ENCODE measurements at places on chromosomes 7 and 10.
A peak's percentile ranks its signal among the peaks of the same experiment; 100 is the strongest.

- no peak for DNase-seq
Measured at GRCh38 chr7:102973096-102973802, 60.4 kb downstream of the LRRC17 start.

GRCh38 chr10:28580825-28581224, 47.9 kb downstream of the WAC start:
- DNase-seq: no peak

GRCh38 chr10:114042895-114043531, 653 bp upstream of the ADRB1 start:
- peak; percentile 72 for DNase-seq

DNA sequence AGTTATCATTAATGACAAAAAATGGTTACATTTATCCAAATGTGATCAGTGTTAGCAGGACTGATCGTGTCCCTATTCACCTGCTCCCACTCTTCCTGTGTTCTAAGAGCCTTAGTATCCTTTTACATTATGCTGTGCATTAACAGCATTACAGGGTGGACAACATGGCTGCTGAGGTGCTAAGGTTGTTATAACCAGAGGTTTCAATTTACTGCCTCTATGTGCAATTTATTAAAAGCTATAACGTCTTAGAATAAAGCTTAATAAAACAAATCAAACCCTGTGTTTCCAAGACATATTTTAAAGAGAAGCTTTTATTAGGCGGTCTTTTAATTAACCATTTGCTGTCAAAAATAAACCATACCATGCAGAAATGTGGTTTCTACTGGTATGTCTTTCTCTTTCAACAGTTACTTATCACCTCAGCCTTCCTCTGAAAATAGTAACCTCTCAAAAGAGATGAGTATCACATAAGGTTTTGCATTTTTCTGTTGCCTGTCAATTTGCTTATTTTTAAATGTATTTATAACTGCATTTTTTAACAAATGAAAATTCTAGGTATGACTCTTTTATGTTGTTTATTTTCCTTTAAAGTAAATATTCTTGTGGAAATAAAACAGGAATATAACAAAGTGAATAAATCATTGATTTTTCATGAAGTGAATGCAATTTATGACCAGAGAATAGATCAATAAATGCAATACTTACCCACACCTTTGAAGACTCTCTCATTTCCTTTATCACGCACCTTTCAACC, 849.8 kb upstream of the SORCS1 start:
- DNase-seq: no peak

DNA sequence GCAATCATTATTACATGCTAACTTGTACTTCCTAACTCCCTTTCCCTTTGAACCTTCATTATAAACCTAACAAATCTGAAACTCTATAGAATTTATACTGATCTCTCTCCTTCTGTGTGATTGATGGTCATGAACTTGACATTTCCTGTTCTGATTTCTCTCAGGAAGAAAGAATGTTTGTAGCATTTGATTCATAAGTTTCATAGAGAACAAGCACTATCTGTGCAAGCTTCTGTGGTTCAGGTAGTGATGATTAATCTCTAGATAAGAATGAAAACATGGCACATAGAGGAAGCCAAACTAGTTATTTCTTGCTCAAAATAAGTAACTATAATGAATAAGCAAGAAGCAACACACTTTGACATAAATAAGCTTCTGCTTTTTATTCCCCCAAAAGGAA, 34.2 kb downstream of the TFPI2 start:
- DNase-seq: no peak

GRCh38 chr10:93771354-93771753, 13.6 kb downstream of the LGI1 start:
- DNase-seq: no peak

DNA sequence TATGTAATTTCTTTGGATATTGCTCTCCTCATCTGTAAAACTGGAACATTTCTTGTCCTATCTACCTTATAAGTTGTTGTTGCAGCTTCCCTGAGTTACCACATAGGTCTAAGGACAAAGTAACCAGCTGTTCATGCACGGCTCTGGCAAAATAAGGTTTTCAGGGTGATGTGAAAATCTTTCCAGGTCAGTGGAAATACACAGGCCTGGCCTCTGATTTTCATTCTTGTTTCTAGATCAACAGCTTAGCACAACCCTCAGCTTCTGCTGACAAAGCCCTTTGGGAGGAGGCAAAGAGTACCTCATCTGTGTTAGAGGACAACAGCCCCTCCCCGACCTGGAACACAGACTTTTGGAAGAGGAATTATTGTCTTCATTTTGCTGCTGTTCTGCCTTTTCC, 117.5 kb upstream of the AGK start:
- DNase-seq: no peak

DNA sequence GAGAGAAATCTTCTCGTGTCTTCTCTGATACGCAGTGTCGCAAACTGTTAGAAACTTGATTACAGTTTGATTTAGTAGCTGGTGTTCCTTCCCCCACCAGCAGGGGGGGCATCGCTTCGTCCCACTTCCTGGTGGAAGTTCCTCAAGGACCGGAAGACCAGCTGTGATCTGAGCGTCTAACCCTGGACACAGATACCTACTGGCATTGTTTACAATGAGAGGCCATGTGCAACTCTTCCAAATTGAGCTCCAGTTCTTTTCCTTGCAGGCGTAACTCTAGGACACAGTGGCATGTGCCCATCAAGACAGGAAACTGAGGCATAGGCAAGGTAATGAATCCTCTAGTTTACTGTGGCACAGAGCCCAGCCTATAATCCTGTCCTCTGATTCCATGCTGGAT, 219.0 kb downstream of the CCDC3 start:
- DNase-seq: peak; percentile 76

DNA sequence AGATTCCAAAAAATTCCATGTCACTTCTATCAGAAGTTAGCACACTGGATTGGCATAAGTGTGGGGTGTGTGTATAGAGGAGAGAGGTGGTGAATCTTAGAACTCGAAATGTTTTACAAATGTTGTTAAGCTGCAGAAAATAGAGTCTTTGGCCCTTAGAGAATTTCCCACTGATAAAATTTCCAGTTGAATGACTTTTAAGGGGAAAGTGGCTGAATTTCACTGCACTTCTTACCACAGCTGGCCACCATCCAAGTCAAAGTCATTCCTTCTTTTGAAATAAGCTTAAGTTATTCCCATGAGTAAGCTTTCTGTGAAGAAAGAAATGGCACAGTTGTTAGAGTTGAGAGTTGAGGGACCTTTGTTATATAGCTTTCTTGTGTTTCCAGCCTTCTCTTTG, 13.9 kb downstream of the VCL start:
- no peak for DNase-seq

DNA sequence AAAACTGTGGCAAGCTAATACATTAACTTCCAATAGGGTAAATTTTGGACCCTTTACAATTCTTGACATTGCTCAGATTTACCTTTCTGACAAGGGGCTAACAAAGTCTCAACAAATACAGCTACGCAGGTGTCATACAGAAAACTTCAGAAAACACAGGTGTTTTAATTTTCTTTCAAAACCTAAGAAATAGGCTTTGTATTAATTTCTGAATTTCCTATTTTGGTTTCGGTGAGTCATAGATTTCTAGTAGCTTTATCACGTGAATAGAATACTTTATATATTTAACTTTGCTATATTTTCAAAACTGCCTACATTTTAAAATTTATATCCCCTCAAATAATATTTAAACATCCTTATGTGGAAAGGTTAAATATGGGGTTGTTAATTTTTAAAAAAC, 215.3 kb downstream of the DGKB start:
- DNase-seq: no peak

- DNase-seq: no peak
Measured at GRCh38 chr7:31108097-31108657, 56.1 kb downstream of the ADCYAP1R1 start.

DNA sequence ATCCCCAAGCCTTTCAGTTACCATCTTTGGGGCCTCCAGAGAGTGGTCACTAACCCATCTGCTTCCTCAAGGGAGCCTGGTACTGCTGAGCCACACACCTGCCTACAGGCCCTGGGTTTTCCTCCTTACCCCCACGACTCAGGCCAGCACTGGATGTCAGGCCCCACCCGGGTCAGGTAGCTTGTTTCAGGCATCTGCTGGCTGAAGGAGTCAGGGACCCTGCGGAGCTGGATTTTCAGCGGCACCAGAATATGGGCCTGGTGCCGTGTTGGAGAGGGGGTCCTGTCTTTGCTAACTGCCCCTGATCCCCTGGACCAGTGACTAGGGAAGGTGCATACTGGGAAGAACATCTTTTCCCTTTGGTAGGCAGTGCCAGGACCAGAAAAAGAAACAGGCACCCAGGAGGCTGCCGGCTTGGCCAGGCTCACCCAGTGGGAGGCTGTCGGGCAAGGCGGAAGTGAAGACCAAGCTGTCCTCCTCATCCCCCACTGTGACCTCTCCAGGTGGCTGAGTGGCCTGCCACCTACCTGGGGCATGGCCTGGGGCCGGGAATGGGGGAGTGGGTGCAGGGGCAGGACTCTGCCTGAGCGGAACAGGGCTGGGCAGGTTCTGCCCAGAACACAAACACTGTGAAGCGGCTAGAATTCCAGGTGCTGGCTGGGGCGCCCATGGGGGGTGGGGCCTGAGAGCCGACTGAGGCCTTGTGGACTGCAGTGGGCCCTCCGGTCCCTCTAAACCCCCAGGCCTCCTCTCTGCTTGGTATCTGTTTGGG, 12.4 kb upstream of the SAMD8 start:
- DNase-seq: no peak

DNA sequence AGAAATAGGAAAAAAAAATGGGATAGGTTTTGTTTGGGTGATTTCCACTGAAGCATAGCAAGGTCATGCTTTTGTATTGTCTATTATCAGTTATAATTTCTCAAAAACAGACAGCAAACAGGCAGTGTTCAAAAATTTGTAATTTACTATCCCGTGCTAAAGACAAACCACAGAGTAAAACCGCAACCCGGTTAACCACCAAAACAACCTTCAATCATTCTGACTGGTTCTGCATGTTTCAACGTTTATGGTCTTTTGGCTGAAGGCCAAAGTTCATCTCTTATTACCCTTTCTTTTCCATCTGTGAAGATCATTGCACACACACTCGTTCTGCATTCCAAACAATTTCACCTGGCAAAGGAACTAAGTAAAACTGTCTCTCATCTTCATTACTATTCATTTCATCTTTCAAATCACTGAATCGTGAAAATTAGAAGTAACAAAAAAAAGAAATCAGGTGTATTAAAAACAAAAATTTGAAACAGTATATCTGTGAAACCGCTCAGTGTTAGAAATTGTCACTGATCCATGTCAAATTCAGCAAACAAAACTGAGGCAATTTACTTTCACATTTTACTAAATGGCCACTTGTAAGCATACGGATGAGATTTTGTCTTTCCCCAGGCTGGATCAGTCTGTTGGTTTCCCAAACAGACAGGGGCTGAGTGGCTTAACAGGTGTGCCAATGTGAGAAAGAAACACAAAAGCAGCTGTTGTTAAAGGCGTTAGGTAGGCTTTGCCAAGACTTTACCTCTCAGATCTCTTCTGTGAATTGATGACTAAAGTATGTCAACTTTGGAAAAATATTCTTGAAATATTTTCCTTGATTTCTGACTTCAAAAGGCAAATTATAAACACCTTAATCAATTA, 539.6 kb downstream of the CNTNAP2 start:
- peak; percentile 70 for DNase-seq

GRCh38 chr10:106508950-106509349, 655.6 kb downstream of the SORCS1 start:
- DNase-seq: no peak

DNA sequence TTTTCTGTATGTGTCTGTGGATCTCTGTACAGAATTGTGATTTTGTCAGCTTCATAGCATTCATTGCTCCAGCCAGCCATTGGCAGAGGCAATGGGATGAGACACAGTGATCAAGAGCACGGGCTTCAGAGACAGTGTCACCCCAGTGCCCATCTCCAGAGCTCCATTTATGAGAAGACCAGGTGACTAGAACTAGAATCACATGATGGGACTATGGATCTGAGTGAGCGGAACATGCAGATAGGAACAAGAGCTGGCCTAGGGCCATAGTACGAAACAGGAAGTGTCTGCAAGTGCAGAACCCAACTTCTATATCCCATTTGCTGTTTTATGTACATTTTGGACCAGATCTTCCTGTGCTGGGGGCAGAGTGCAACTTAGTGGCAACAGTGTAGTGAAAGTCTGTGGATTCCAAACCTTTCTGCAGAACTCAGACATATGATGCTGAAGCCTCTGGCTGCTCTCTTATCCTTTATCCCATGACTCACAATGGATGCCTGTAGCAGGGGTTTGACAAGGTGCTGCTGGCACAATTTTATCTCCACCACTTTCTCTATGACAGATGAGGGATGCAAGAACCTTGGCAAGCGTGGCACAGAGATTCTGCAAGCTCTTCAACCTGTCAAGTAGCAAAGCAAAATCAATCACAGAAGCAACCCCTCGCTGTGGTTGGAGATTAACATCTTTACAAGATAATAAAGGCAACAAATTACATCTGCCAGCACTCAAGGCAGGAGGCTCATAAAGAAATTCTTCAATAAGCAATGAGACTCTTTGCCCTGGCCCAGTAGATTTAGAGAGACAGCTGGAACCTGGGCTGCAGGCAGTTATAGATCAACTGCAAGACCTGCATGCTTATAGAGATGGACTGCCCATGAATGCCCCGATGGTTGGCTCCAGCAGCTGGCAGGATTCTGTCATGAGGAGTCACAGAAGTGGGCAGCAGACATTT, 681.3 kb downstream of the TNS3 start:
- DNase-seq: no peak

GRCh38 chr7:5549096-5549763, 125.6 kb upstream of the TNRC18 start:
- DNase-seq: no peak

- no peak for DNase-seq
Measured at GRCh38 chr10:1020460-1020859, 5.2 kb downstream of the IDI2 start.

GRCh38 chr7:113504142-113504541, 385.8 kb upstream of the SMIM30 start:
- DNase-seq: no peak

DNA sequence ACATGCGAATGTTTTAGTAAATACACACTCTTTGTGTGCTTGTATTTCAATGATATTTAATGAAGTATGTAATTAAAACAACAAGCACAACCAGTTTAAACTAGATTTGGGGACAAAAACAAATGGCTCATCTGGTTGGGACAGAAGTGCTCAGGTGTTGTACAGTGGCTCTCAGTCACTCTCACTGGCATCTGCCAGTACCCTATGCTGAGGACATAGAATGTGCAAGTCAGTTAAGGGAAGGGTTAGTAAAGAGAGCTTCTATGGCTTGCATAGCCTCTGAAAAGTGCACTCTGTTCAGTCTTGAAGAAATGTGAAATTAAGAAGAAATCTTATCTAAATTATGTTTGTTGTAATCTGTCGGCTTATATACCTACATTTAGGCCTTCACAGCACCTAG, 183.0 kb downstream of the LRRC4 start:
- no peak for DNase-seq
